Upper lobe of left lung (tissue), 6 donors: ENCODE measurements at places on chromosomes 7 and 10.

DNA sequence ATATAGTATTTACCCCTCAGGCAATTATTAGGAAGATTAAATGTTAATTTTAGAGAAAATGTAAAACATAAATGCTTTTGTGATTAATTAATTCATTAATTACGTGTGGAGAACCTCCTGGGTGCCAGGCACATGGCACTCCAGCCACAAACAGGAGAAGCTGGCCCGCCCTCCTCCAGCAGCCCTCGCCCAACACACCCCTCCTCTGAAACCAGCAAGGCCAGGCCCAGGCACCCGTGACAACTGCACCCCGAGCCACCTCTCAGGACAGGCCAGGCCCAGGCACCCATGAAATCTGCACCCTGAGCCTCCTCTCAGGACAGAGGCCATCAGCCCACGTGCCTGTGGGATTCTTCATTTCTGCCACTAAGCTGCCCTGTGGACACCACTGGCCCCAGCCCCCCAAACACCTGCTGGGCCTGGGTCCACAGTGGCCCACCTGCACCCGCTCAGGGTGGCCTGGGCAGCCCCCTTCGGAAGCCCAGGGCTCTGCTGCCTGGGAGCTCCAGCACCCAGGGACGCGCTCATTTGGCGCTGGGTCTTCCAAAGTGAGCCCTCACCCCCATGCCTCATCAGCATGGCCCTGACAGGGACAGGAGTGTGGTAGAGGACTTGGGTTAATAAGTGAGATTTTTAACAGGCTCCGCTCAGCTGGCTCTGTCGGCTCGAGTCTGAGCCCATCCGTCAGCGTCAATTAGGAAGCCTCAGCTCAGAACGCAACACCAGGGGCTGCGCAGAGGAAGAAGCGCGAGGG is 482.1 kb downstream of the DNAJB6 start:
- no peak for DNase-seq

DNA sequence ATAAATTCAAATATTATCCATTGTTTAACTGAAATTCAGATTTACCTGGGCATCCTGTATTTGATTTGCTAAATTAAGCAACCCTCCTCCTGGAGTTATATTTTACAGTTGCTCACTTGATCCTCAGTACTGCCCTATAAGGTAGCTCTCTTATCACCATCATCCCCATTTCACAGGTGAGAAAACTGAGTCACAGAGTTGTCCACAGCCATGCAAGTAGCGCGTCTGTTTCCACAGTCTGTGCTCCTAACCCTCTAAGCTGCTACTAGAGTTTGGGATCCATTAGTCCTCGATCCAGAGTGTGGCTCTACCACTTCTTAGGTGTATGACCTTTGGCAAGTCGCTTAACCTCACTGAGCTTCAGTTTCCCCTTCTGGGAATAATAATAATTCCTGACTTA is 34.9 kb upstream of the KDM7A start:
- DNase-seq: no peak

- DNase-seq: no peak
Measured at GRCh38 chr7:93014410-93014809, 103.4 kb downstream of the SAMD9 start.

GRCh38 chr7:6116211-6116610 is 85.0 kb downstream of the ANKRD61 start:
- DNase-seq: no peak

DNA sequence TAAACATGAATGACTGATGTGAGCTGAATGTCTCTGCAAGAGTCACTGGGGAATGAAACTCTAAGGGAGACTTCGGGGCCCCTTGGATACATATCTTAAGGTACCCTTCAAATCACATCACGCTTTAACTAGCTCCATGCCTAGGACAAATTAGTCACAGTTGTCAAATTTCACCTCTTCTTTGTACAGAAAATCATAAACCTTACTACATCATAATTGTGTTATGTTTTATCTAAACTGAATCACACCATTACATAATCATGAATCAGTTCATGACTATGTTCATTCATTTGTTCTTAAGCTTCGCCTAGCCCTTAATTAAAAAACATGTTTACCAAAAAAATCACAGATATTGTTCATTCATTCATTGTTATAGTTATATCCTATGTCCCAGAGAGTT is 2.1 kb upstream of the SLC13A1 start:
- DNase-seq: no peak

GRCh38 chr7:100867776-100868485 is 744 bp downstream of the TRIP6 start:
- peak; percentile 81 for DNase-seq

GRCh38 chr10:24664991-24665390 is 58.7 kb downstream of the ARHGAP21 start:
- DNase-seq: no peak

- no peak for DNase-seq
Measured at GRCh38 chr7:49812534-49812933, 39.1 kb downstream of the VWC2 start.

- DNase-seq: peak; percentile 40
Measured at GRCh38 chr10:62244785-62245467, 23.7 kb downstream of the RTKN2 start.

DNA sequence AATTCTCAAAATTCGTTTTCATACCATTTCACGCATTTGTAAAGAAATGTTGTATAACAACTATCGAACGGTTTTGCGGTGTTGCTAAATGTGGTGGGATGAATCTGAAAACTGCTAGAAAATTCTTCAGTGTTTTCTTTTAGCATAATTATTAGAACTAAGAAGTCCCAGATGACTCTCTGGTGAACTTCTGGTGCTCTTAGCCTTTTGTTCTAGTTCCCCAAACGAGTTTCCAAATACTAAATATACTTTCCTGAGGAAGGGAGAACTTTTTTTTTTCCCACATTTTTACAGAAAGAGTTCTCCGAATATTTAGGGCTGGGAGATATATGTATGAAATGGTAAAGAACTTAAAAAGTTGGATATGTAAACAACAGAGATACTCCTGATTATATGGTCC is 82.5 kb downstream of the ICA1 start:
- no peak for DNase-seq
